GF-D8 (cell line): ENCODE measurements at places on chromosomes 13 and 19.

DNA sequence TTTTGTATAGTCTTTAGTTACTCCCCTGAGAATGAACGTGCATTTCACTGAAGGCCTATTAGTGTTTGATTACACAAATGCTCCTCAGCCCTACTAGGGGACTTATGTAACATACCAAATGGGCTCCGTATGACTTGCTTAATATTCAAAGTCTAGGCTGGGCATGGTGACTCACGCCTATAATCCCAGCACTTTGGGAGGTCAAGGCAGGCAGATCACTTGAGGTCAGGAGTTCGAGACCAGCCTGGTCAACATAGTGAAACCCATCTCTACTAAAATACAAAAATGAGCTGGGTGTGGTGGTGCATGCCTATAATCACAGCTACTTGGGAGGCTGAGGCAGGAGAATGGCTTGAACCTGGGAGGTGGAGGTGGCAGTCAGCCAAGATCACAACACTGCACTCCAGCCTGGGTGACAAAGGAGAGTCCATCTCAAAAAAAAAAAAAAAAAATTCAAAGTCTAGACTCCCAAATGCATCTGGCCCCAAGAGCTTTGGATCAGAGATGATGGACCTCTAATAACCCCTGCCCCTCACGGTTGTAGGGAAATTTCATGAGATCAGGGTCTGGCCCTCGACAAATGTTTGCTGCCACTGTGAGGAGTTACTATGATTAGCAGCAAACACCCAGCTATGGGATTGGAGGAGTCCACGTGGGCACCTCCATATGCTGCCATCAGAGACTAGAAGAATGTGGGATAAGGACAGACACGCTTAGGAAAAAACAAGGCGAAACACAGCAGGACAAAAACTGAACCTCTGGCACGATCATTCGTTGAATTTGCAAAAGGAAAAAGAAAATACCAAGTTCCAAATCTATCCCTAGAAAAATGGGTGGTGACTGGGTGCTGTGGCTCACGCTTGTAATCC is 4.6 kb downstream of the FBXO17 start:
- DNase-seq = no peak

GRCh38 chr13:79457390-79457789 is 23.6 kb upstream of the NDFIP2 start:
- DNase-seq = no peak

- DNase-seq = no peak
These were observed 3.1 kb downstream of the KISS1R start for GRCh38 chr19:920051-920864.

DNA sequence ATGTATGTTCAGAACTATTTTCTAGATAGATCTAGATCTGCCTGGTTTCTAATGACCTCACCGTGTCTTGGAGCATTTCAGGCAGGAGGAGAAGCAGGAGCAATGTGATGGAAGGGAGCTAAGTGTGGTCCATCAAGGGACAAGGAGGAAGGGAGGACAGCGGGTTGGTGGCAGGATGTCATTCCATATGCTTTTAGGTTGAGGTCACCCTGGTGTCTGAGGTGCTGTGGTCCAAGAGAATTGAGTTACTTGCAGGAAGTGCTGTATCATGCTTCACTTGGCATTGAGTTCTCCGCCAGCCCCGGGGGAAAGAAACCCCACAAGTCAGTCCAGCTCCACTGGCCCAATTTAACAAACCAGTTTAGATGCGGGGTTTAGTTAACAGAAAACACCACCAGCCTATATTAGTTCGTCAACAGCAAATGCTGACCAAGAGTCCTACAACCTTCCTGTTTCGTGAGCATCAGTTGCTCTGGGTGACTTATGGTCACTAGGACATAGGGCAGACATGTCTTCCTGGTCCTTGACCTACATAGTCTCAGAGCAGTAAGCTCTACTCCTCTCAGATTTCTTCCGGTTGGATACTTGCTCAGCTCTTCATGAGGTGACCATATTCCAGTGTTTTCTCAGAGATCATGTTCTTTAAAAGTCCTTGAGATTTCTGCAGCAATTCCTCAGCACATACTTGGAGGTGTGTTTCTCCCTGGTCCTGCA is 79.4 kb downstream of the MBNL2 start:
- DNase-seq = no peak

DNA sequence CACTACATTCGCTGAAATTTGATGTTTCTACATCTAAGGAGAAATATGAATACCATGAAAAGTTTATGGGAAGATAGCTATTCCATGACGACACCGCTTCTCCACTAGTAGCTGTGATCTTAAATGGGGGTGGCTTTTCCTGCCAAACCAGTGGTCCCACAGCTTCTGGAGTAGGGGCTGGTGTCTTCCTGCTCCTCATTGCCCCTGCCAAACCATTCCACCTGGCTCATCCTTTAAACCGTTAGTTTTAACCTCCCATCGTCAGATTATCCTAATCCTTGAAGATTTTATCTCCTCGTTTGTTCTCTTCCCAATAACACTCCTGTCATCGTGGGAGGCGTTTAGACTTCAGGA is 568 bp upstream of the ZNF230 start:
- DNase-seq = no peak

GRCh38 chr13:113113846-113114271 is 8.3 kb downstream of the F7 start:
- DNase-seq = no peak

DNA sequence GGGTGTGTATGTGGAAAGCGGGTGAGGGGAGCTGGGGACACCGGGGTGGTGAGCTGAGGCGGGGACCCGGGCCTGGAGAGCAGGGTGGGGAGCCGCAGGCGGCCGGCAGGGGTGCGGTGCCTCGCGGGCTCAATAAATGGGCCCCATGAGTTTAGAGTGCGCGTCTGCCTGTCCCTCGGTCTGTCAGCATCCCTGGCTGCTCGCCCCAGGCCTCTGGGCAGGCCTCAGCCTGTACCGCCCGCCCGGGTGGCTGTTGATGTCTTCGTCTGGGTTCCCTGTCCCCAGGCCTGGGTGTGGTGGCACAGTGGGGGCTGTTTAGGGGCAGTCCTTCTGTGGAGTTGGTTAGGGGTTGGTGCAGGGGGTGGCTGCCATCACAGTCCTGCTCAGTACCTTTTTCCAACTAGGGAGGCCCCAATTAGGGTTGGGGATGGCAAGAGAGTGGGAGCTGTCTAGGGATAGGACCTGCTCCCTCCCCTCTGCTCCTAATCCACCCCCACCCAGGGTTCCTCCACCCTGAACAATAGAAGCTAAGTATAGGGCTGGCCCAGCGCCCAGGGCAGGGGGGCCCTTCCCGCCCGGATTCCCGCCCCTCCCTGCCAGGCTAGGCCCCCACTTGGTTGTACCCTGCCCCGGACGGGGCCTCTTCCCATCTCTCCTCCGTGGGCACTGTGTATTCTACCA is 12.2 kb downstream of the CIC start:
- no peak for DNase-seq

- no peak for DNase-seq
These were observed 231.9 kb downstream of the KLF12 start for GRCh38 chr13:73902296-73902695.

DNA sequence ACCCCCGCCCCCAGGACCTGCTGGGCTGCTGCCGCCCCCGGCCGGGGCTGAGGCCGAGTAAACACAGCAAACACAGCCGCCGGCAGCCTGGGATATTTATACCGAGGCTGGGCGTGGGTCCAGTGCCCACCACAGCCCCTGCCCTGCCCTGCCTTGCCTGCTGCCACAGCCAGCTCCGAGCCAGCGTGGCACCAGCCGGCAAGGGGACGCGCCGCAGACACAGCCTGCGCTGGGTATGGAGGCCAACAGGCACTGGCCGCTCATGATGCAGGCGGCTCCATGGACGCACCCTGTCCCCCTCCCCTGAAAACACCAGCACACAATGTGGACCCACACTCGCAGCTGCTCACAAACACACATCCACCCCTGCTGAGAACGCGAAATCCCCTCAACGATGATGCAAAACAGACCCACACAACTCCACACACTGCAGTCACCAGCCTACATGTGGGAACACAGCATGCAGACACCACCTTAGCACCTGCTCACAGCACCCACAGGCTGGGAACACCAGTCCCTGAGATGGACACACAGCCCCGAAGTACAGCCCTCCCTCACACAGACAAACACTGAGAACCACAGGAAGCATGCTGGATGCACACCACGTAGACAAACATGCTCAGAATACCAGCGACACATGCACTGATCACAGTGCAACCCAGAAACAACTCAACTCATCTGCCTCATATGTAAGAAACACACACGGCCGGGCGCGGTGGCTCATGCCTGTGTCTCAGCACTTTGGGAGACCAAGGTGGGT is 16.2 kb downstream of the CCDC97 start:
- DNase-seq = no peak

GRCh38 chr13:31014456-31014855 is 82.0 kb downstream of the TEX26 start:
- no peak for DNase-seq

DNA sequence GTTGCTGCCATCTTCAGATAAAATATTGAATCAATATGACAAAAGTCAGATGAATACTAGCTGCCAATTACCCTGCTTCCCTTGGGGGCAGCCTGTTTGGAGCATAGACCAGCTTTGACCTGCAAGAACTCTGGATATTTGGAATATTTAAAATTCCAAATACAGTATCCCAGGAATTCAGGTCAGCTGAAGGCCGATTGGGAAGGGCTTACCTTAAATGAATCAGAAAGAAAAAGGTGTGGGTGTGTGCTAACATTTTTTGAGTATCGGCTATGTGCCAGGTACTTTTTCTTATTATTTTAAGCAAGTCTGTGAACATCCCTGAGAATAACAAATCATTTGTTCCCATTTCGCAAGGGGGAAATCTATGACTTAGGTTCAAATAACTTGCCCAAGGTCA is 1.8 kb upstream of the RUBCNL start:
- DNase-seq = no peak

GRCh38 chr19:56764196-56764695 is 76.3 kb downstream of the PEG3 start:
- no peak for DNase-seq

DNA sequence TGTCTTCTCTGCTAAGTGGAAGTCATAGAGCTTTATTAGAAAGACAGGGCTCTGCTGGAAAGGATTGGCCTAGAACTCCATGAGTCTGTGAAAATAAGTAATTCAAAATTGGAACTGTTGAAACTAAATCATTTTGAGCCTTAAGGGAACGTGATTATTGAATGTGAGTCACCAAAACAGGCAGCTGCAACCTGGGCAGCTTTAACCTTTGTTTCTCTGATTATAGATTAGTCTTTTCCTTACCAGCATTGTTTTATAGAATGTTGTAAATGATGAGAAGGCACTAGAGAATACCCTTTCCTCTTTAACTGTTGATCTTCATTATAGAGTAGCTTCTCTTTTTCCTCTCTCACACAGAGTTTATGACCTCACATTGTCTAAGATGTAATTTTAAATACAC is 638.8 kb upstream of the SLITRK6 start:
- DNase-seq = no peak

GRCh38 chr13:49521224-49521623 is 25.5 kb downstream of the PHF11 start:
- no peak for DNase-seq

DNA sequence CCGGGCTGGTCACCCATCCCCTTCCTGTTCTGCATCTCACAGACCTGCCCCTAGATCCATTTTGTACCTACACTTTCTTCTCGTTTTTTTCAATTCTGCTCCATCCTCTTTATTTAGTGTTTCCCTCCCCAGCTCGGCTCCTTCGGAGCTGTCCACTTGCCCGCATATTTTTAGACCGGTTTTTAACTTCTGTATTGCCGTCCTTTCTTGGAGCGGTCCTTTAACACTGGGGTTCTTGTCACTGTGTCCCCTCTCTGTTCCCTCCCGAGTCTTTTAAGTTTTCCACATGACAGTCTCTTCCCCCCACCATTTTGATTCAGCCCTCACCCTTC is 1.7 kb downstream of the ARHGAP35 start:
- no peak for DNase-seq

GRCh38 chr13:69644447-69644846 is 463.2 kb upstream of the ATXN8OS start:
- no peak for DNase-seq

DNA sequence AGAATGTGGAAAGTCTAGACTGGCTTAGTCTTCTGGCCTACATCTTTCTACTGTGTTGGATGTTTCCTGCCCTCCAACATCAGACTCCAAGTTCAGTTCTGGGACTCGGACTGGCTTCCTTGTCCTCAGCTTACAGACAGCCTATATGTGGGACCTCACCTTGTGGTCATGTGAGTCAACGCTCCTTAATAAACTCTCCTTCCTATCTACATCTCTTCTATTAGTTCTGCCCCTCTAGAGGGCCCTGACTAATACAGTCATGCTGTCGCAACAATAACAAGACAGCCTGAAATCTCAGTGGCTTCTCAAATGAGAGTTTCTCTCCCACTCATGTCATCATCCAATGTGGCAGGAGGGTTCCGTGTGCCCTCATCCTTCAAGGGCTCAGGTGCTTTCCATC is 347.8 kb downstream of the MZT1 start:
- DNase-seq = no peak

GRCh38 chr19:45305421-45305820 is 17.3 kb downstream of the CKM start:
- no peak for DNase-seq

DNA sequence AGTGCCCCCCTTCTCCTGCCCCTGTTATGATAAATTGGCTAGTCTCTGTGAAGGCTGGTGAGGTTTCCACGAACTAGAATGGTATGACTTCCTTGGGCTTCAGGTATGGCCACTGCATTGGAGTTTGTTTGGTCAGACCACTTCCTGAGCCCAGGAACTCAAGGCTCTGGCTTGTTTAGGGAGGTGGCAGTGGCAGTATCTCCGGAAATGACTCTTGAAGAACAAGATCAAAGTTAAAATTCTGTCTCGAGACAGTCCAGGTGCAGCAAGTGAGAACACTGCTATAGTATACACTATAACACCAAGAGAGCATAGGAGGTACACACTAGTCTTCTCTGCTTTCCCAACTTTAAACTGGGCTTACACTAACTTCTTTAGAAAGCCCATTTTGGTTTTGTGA is 309.1 kb downstream of the KLF12 start:
- DNase-seq = no peak

- no peak for DNase-seq
These were observed 278.7 kb downstream of the GPC6 start for GRCh38 chr13:93505104-93505952.

GRCh38 chr13:93425411-93425810 is 198.8 kb downstream of the GPC6 start:
- no peak for DNase-seq
